Stimulated activated CD8-positive, alpha-beta memory T cell treated with anti-CD3 and anti-CD28 coated beads, Interleukin-15, amount 100 ng/mL, for 24 hours (primary cell): ENCODE measurements at places on chromosomes 2 and 18.

GRCh38 chr2:176826984-176827668 lies 385.5 kb upstream of the HNRNPA3 start:
- no peak for DNase-seq

GRCh38 chr2:175414882-175415487 lies 233.5 kb upstream of the ATP5MC3 start:
- no peak for DNase-seq

DNA sequence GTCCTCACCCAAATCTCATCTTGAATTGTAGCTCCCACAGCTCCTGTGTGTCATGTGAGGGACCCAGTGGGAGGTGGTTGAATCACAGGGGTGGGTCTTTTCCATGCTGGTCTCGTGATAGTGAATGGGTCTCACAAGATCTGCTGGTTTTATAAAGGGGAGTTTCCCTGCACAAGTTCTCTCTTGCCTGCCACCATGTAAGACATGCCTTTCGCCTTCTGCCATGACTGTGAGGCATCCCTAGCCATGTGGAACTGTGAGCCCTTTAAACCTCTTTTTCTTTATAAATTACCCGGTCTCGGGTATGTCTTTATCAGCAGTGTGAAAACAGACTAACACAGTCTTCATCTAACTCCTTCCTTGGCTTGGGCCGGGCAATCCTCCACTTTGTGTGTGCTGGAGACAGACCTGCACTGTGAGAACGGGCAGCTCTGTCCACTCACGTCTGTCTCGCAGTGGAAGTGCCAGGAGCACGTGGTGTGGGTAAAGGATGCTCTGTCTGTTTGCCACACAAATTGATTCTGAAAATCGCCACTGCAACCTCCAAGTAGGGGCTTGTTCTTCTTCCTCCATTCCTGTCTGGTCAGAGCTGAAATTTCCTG lies 47.6 kb upstream of the OTOS start:
- DNase-seq = no peak

DNA sequence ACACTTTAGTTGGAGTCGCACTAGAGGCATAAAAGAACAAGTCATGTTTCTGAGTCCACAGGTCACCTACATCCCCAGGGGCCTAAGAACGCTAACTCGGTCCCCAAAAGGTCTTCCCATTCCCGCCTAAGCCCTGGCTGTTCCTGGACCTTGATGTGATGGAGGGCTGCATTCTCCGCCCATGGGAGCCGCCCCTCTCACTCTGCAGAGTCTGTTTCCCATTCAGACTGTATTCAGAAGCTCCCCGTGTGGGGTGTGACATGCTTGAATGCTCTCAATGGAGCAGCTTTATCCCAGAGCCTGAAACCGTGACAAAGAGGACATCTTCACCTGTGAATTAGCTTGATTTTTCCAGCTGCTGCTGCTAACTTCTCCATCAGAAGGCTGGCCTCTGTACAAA lies 319.0 kb upstream of the KLHL29 start:
- no peak for DNase-seq

DNA sequence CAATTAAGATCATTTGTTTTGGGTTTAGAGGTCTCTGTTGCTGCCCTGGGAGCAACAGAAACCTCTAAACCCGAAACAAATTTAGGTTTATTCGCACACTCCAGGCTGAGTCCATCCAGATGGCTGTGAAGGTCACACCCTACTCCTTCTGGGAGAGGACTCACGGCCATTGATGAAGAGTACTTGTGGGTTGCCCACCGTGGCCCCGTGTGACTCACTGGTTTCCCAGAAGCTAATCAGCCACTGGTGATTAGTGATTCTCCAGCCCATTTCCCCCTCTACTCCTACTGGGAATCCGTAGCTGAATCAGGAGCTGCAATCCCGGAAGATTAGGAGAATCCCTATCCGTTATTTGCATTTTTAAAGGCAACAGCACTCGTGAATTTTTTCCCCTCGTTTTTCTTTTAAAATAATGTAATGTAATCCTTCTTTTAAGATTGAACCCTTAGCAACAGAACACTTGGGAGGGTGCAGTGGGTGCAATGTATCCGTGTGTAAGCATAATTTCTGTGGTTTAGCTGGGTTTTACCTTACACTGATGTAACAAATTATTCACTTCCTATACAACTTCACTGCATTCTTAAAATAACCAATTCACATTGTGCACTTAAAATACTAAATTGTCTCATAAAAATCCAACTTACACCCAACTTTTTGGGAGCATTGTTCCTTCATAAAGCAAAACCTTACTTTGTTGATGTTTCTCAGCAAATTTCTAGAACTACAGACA lies 27.5 kb upstream of the EPAS1 start:
- DNase-seq = no peak

DNA sequence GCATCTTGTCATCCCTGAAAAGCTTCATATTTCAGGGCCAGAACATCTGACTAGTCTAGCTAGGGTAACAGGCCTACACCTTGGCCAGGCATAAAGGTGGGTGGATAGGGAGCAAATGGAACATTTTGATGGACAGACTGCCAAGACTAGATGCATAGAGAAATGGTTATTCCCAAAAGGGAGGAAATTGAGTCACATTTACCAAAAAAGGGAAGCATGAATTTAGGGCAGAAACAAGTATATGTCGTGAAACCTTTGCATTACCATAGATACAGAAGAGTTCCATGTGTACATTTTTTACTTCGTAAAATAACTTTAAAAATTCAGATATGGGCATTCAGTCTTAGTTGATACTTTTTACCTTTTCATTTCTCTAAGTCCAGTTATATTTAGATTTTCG lies 101.3 kb upstream of the ZEB2 start:
- no peak for DNase-seq

DNA sequence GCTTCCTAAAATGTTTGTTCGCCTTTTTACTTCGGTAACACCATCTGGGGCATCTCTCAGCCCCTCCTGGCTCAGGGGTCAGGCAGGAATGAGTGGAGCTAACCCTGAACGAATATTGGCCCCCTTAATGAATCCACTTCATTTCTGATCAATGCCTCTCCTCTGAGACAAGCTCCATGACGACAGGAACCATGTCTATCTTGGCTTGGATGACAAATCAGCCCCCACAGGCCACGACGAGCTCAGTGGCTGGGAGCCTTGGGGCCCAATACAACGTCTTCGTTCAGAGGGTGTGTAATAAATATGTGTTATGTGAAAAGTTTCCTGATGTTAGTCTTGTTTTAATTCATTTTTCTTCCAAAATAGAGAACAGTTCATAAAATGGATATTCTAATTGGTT lies 133.0 kb downstream of the COL6A3 start:
- DNase-seq = no peak

DNA sequence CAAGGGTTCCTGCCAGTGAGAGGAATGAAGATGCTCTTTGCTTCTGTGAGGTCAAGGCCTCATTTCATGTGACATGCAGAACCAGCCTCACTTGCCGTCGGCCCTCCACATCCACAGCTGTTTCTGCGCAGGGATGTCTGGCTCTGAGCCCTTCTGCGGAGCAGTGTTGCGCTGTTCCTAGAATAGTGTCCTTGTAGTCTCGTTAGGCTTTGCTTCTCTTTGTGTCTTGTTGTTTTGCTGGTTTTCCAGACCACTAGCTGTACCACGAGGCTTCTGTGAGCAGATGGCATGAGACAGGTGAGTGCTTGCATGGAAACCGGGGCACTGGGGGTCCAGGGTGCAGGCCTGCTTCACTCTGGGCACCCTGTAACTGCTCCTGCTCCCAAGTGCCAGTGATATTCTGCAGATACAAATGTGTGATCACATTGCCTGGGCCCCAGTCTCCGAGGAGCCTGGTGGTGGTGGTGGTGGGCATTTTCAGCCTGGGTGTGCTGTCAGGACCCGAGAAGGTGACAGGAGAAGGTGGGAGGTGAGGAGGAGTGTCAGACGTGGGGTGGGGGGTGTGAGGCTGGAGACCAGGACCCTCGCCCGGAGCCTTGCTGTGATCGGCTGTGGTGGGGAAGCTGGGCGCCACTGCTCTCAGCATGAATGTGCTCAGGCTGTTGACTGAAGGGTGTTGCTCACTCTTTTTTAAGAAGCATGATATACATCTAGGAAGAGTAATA lies 34.3 kb downstream of the LDLRAD4 start:
- DNase-seq = no peak

GRCh38 chr18:22827216-22827615 lies 105.9 kb upstream of the RBBP8 start:
- no peak for DNase-seq

GRCh38 chr18:13108330-13108729 lies 110.2 kb upstream of the LDLRAD4 start:
- DNase-seq = no peak

DNA sequence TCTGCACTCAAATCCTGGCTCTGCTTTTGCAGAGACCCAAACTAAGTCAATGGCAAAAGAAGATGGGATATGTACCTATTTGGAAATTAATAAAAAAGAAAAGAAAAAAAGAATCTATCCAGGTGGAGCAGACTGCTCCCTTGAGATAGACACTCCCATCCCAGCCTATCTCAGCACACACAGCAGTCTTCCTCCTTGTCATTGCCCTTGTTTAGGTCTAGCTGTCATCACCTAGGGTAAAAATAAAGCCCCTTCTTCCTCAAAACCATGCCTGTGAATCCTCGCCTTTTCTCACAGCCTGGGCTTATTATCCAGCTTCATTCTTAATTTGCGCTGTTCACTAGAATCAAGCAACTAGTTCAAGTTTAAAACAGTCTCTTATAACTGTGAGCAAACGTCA lies 30.7 kb upstream of the ACSL3 start:
- no peak for DNase-seq

GRCh38 chr2:141724426-141724825 lies 406.4 kb downstream of the LRP1B start:
- DNase-seq = no peak

DNA sequence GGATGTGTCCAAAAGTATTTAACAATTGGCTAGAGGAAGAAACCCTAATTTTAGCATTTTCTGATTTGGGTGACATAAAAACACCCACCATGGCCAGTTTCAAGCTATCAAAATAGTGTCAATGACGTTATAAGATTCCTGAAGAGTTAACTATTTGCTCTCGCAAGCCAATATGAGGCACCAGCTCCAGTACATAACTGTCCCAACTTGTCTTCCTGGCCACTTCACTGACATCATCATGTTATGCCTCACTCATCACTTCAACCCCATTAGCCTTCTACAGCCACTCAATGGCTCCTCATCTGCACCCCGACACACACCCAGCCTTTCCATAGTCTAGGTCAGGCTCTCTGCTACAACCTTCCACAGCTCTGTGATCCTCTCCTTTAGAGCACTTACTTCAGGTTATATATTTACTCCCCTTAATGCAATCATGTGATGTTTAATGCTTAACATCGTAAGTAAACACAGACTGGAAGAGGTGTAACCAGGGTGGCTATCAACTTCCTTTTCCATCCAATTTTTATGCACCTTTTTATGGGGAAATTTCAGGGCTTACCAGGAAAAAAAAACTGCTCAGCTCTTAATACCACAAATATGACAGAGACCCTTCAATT lies 158.7 kb downstream of the VWC2L start:
- DNase-seq = no peak

DNA sequence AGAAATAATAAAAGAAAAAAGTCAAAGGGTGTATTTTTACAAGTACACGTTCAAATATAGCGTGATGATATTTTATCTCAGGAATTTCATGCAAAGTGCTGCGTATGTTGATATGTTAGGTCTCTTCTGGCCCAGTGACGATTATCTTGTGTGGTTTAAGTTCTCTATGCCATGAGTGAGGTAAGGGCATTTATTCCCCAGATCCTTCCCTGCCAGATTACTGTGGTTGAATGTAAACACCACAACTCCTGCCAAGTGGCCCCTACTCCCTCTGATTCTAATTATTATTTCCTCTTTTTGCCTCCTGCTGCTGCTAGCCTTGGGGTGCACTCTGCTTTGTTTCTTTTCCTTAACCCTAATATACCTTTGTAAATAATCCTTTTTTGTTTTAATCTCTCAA lies 12.2 kb downstream of the SCN2A start:
- no peak for DNase-seq

DNA sequence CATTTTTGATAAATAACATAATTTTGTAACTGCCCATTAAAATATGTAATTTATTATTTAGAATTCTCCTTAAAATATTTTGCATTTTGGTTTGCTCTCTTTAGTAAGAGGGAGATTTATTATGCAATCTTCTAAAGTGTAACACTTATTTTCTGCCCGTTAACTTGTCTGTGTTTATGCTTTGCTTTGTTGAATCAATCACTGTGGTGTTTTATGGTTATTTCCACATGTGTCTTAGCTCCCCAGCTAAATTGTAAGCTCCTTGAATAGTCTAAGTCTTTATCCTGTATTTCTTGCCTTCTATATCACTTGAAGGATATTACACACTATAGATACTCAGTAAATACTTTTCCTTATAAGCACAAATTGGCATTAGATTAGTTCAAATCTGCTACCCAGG lies 166.6 kb upstream of the SPRED2 start:
- no peak for DNase-seq

DNA sequence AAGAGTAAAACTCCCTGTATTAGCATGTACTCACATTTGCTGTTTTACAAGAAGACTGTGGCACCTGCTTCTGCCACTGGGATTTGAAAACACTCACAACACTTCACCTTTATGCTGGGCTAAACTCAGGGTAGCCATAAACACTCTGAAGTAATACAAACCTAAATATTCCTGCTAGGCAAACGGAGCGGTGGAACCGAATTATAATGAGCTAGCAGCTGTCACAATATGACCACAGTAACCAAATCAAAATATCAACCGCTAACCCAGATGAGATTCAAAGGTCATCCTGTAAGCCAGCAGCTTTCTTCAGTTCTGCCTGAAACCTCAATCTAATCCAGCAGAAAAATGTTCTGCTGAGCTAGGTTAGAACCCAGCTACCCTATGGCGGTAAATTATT lies 132.1 kb downstream of the TCF4 start:
- no peak for DNase-seq

GRCh38 chr18:33369711-33370449 lies 70.6 kb downstream of the CCDC178 start:
- DNase-seq = no peak

- no peak for DNase-seq
Measured at GRCh38 chr2:214750529-214750928, 59.0 kb downstream of the BARD1 start.

DNA sequence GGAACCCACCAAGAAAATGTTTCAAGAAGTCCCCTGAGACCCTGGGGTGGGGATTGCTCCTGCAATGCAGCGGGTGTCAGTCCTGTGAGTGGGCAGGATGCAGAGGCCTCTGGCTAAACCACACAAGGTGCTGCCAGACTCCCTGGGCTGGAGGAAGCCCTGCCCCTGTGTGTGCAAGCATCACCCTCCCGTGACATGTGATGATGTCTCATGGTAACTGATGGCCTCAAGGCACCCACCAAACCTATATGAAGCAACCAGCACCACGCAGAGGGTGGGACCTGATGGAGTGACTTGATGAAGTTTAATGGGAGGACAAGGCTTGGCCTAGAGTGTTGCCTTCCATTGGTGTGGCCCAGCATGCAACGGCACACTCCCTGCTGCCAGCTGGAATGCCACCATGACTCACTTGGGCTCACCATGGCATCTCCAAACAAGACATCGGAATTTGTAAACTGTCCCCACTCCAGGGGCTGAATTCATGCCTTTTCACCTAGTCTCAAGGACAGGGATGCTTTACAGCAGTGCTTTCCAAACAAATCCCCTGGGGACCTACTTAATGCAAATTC lies 8.7 kb upstream of the SLC14A1 start:
- DNase-seq = no peak
